ENCODE measurements at places on chromosomes 4 and X.

- no peak for DNase-seq
These were observed 240.1 kb upstream of the NOCT start for GRCh38 chr4:138775489-138775888.

DNA sequence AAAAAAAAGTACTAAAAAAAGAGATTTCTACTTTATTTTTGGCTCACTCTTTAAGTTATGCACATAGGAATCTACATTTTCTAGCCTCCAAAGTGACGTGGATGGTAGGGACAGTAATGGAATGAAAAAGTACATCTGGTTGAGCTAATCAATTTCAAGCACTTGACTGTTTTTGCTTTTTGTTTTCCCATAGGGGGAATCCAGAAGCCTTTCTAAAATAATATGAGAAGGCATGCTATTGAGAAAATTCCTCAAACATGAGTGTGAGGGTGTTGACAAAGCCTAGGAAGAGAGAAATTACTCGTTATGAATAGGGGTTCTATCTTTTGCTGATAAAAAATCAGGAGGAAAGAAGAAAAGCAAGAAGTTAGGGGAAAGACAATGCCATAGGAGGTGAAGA is 242.5 kb upstream of the PUDP start:
- no peak for DNase-seq

DNA sequence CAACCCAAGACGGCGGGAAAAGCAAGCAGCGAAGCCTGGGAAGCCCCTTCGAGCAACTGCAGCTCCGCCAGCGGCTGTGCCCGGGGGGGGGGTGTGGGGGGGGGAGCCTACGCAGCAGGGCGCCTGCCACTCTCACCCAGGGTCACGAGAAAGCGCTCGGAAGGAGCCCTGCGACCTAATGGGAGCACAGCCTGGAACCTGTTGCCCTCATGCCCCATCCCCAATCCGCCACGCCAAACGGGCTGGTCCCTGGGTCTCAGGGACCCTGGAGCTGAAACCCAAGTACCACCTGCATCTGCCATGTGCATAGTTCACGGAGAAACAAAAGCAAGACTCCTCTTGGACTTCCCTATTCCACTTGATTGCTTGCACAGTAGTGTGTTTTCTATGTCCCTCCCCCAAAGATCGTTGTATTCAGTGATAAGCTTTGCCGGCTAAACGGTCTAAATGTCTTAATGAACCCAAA is 359 bp upstream of the GAB3 start:
- no peak for DNase-seq

DNA sequence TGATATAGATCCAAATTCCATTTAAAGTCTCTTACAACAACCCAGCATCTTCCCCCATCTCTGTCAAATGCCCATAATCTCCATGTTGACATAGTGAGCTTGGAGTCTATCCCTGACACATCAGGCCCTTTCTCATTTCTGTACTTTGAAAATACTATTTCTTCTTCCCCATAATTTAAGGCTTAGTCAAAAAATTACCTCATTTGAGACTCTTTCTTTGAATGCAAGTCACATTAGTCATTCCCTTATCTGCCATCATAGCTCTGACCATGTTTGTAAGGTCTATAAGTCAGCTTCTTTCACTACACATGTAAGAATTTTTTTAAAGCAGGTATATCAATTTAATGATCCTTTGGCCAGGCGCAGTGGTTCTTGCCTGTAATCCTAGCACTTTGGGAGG is 99.9 kb downstream of the DDX60 start:
- no peak for DNase-seq

GRCh38 chrX:153487590-153488071 is 7.1 kb upstream of the BGN start:
- no peak for DNase-seq

GRCh38 chr4:144357975-144358374 is 217.5 kb upstream of the GYPA start:
- no peak for DNase-seq

GRCh38 chr4:135319685-135320084 is 1118.1 kb upstream of the PABPC4L start:
- DNase-seq = no peak

DNA sequence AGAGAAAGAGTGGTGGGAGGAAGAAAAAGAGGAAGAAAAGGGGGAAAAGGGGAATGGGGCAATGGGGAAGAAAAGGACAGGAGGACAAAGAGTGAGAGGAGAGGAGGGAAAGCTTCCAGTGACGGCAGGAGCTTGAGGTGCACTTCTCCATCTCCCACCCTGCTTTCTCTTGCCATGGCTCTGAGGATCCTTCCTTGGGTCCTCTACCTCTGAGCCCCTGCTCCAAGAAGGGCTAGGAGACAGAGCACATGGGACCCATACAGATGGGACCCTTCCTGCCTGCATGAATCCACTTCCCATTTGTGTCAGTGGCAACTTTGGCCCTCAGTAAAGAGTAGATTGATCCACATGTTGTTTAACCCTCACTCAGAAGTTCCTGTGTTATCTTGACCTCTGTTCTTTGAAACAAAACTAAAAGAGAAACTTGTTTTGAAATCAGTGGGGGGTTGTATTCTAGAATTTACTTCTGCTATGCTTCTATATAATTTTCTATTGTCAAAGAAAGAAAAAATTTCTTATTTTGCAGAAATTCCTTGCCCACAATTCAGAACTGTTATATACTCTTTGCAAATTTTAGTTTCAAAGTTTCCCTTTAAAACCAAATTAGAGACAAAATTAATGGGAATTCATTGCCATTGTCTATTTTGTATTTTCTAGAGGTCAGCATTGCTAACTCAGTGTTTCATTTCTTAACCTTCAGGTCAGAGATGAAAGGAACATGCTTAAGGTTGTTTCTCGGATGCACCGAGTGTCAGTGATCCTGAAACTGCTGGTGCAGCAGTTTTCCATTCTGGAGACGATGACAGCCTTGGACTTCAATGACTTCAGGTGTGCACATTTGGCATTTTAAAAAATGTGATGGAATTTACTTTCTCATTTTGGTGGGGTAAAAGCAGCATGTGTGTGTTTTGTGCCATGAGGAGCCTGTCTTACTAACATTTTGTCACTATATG is 5.0 kb downstream of the TDO2 start:
- no peak for DNase-seq

GRCh38 chr4:102640669-102641068 is 120.1 kb downstream of the MANBA start:
- no peak for DNase-seq

DNA sequence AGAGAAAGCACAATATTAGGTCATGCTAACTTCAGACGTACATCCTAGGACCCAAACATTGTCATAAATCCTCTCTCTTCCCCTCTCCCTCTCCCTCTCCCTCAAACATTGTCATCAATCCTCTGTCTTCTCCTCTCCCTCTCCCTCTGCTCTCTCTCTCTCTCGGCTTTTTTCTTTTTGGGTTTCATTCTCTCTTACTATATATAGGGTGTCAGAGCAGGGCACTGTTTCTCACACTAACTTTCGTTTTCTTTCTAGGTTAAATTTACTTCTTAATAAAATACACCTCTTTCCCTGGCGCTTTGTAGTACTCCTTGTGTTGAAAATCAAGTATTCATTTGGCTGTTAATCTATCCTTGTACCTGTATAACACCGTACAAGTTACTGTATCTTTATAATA is 37.0 kb upstream of the HERC5 start:
- no peak for DNase-seq

- DNase-seq = no peak
These were observed 14.3 kb downstream of the CCDC22 start for GRCh38 chrX:49249616-49250015.

- no peak for DNase-seq
These were observed 526.3 kb upstream of the TECRL start for GRCh38 chr4:64935469-64936001.

DNA sequence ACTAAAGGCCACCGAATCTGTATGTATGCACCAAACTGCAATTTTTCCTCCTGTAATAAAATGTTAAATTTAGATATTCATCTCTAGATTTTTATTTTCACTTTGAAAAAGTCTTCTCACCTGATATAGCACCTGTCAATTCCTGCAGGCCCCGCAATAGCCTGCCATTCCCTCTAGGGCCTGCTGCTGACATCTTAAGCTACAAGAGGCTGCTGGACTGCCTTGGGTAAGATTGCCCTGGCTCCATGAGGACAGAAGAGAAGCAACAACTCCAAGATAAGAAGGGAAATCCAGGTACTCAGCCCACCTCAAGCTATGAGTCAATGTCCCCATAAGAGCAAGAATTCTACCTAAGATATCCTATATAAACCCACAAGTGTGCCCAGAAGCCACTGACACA is 230.2 kb upstream of the AGTR2 start:
- DNase-seq = peak; percentile 25

DNA sequence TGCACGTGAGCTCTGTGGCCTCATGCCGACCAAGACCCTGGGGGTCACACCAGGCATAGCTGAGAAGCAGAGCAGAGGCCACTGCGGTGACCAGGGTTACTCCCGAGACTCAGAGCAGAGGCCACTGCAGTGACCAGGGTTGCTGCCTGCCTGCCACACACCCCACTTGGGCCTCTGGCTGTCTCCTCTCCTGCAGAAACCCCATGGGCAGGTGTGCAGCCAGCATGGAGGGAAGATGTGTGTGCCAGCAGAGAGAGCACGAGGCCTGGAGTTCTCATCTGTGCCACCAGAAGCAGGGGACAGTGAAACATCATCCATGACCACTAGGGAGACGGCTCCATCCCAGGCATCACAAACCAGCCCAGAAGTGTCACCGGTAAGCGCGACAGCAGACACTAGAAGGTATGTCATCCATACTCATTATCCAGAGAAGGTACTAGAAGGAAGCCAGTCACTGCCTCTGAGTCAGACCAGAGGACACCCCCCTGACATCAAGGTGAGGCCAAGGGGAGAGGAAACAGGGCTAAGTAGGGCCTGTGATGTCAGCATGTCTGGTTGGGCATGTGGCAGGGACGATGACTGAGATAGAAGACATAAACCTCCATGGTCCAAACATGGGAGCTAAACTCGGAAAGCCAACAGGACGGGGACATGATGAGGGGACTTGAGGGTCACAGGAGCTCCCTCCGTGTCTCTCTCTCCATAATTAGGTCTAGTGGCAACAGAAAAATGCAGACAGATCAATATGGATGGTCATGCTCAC is 24.2 kb upstream of the SPON2 start:
- no peak for DNase-seq

GRCh38 chr4:82042042-82042441 is 331.7 kb downstream of the HNRNPD start:
- no peak for DNase-seq

DNA sequence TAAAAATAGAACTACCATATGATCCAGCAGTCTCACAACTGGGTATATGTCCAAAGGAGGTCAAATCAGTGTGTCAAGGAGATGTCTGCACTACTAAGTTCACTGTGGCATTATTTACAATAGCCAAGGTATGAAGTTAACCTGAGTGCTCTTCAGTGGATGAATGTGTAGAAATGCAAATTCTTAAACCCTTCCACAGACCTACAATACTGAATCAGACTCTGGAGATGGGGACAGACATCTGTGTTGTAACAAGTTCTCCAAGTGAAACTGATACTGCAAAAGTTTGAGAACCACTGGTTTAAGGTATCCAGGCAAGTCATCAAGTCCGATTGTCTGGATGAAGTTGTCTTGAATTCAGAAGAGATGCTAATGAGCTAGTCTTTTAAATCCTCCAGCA is 38.5 kb downstream of the SMAD1 start:
- no peak for DNase-seq

- no peak for DNase-seq
These were observed 613.6 kb downstream of the DMD start for GRCh38 chrX:32597777-32598176.

- peak; percentile 12 for DNase-seq
These were observed 421.9 kb upstream of the TENM3 start for GRCh38 chr4:181821039-181822004.

DNA sequence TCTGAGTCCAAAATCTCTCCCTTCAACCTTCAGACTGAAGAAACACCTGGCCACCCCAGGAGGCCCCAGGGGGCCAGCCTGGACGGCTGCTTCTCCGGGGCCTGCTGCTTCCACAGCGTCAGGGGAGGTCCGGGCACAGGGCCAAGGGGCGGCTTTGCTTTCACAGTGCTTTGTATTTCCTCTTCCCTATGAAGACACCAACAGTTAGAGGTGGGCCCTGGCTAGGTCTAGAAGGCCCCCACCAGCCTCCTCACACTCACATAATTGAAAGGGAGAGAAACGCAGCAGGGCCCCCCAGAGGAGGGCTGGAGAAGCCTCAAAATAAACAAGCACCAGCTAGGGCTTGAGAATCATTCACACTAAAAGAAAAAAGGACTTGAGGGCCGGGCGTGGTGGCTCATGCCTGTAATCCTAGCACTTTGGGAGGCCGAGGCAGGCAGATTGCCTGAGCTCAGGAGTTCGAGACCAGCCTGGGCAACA is 17.8 kb downstream of the SCD5 start:
- peak; percentile 56 for DNase-seq

DNA sequence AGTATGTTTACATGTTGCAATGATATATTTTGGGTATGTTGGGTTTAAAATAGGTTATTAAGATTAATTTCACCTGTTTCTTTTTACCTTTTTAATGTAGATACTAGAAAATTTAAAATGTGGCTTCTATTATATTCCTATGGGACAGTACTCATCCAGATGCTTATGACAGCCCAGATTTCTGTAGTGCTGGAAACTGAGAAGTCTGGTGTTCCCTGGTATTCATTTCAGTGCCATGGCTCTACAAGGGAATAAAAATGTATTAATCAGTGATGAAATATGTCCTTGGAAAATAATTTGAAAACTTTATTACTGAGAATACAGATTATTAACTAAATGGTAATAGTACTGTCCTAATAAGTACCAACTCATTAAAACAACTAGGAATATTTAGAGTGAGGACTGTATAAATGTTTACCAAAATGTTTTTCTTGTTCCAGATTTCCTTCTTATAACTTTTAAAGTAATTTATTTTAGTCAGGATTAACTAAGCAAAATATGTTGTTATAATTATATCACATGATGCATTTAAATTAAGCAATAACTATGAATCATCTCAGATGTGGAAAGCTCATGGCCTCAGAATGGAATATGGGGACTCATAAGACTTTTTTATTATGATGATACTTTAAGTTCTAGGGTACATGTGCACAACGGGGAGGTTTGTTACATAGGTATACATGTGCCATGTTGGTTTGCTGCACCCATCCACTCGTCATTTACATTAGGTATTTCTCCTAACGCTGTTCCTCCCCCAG is 25.3 kb downstream of the ARHGAP24 start:
- DNase-seq = no peak

Data from NCI-H2107 (cell line).